Umbilical cord (tissue), 2 donors: ENCODE measurements at places on chromosomes 1 and 21. TPM values are rescaled to one million over a fixed set of nuclear protein-coding genes. Genes with fewer than 3 reads are reported as not detected.

- no peak for DNase-seq
These were observed 4.8 kb downstream of the GBP7 start for GRCh38 chr1:89171067-89171438.

DNA sequence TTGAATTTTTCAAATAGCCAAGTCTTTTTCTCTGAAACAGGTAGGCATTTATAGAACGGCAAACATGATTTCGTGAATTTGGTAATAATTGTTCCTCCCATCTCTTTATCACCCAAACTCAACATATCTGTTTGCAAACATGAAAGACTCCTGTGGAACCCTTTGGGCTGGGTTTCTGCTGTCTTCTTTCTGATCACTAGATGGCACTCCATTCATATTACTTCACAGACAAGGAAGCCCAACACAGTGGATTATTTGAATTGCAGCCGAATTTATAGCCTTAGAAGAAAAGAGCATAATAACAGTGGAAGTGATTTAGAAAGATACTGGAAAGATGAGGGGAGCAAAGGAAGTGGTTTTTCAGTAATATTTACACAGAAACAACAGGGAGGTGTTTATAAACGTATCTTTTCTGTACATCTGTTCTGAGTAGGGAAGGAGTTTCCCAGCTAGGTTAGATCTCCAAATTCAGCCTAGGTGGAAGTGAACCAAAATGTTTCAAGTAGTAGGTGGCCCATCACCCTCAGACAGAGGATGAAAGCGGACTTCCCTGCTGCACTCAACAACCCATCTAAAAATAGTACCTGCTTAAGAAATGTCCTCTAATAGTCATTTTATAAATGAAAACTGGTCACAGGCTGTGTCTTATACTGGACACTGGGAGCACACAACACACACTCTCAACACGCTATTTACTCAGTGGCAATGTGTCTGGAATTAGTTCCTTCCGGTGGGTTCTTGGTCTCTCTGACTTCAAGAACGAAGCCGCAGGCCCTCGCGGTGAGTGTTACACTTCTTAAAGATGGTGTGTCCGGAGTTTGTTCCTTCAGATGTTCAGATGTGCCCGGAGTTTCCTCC is 67.6 kb downstream of the MAP3K21 start:
- DNase-seq: peak; percentile 83

DNA sequence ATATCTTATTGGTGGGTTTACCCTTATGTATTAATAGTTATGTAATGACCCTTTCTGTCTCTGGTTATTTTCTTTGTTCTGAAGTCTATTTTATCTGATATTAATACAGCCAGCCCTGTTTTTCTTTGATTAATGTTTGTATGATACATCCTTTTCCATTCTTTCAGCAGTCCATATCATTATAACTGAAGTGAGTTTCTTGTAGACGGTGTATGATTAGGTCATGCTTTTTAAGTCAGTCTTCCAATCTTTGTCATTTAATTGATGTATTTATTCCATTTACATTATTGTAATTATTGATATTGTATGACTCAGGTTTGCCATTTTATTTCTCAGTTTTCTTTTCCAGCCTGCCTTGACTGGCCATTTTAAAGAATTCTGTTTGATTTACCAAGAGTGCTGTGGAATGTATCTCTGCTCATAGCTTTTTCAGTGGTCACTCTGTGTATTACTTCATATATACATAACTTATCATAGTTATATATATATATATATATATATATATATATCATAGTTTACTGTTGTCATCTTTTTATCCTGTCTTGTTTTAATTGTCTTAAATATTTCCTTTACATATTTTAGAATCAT is 10.5 kb downstream of the RAB4A start:
- no peak for DNase-seq

GRCh38 chr1:47395433-47395832 is 20.7 kb upstream of the FOXE3 start:
- no peak for DNase-seq

DNA sequence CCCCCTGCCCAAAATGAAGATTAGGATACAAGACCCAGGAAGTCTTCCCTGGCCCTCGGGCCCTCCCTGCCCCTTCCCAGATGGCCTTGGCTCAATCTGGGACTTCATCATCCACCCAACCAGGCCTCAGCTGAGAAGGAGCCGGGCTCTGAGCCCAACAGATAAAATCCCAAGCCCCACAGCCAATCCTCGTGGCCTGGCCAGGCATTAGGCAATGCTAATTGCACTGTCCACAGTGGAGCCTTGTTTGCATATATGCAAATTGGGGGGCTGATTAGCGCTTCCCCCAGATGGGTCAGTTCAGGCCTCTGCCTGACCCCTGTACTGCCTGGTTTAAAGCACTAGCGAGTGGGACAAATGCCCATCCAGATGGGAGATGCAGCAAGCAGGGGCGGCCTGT is 34.9 kb downstream of the IGSF21 start:
- DNase-seq: peak; percentile 39

DNA sequence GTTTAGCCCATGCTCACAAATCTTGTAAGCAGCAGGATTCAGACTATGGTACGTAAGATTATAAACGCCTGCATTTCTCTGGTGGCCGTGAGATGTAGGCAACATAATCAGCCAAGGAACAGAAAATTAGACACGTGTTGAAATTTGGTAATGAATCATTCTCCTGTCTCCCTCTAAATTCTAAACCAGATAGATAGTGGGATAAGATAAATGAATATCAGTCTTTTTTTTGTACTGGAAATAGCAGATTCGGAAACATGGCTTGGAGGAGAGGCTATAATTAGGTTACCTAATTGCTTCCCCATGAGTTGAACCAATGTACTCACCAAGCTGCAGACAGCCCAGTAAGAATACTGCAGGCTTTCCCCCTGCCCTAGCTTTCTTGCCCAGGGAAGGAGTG is 172.3 kb downstream of the TGFB2 start:
- DNase-seq: no peak

- peak; percentile 6 for DNase-seq
These were observed 151.5 kb downstream of the ST6GALNAC5 start for GRCh38 chr1:77018761-77019160.

DNA sequence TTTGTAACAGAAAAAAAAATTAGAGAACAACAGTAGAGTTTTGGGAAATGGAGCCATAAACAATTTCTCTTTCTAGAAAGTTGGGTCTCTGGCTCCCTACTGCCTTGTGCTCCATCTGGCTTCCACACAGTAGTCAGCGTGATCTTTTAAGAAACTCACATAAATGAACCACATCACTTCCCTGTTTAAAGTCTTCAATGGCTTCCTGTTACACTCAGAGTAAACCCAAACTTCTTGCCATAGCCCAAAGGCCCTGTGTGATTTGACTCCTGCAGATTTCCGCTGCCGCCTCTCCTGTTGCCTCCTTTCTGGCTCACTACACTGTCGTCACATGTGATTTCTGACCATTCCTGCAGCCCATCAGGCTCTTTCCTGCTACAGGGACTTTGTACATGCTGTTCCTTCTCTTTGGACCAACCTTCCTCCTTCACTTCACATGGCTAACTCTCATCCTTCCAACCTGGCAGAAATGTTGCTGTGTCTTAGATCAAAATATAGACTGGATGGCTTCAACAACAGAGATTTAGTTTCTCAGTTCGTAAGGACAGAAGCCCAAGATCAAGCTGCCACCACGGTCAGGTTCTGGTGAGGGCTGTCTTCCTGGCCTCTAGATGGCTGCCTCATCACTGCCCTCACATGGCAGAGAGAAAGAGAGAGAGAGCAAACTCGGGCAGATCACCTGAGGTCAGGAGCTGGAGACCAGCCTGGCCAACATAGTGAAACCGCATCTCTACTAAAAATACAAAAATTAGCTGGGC is 34.0 kb downstream of the OPRD1 start:
- no peak for DNase-seq

GRCh38 chr21:29267666-29268065 is 31.1 kb upstream of the BACH1 start:
- DNase-seq: no peak

DNA sequence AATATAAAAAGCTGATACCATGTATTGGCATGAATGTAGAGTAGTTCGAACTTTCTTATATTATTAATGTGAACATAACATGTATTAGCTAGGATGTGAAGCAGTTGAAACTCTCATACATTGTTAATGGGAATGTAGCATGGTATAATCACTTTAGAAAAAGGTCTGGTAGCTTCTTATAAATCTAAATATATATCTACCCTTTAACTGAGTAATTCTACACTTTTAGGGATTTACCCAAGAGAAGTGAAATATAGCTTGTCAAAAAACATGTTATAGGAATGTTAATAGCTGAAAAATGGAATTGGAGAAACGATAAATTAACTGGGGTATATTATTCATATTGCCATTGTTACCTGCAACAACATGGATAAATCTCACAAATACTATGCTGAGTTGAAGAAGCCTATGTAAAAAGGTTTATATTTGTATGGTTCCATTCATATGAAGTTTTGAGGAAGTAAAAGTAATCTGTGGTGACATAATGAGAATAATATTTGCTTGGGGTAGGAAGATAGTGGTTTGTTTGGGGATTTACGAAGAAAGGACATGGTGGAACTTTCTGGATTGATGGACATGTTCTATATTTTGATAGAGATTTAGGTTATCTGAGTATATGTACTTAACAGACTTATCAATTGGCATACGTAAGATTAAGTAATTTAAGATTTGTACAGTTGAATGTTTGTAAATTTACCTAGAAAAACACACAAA is 76.6 kb downstream of the MAST2 start:
- DNase-seq: no peak

DNA sequence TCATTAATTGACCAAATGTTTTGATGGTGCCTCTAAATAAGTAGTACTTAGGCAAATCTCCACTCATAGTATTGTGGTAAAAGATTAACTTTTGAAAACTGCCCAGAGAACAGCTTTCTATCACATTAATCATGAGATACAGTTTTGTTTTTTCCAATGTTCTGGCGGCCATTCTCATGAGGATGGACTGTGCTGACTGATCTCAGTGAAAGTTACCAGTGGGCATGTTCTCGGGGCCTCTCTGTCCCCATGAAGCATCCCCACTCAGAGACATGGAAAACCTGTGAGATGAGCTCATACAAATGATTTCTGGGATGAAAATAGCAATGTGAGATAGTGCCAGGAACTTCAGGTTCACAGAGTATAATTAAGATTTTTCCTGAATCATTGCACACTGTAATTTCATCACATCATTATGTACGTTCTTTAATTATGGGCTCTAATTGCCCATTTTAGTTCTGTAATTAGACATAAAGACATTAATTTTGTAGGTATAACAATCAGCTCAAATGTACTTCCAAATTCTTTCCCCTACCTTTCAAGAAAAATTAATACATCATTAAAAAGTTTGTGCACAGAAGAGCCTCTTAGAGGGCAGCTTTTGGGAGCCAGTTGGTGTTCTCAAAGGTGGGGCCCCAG is 40.5 kb downstream of the DDR2 start:
- DNase-seq: no peak

GRCh38 chr1:44353604-44354003 is 1.5 kb downstream of the ERI3 start:
- DNase-seq: no peak

DNA sequence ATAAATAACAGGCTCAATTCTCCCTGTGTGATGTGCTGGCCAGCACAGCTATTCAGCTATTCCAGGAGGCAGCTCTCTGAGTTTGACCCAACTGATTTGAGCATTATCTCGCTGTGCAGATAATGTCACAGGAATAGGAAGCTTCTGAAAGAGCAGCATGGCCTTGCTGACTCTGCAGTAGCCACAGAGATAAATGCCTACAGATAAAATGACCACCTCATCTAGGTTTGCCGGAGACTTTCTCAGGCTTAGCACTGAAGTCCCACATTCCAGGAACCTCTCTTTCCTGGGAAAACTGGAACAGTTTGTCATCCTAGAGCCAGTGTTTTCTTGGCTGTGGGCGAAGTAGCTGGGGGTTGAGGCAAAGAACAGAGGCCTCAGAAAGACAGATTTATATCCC is 98.9 kb downstream of the MRPL39 start:
- DNase-seq: no peak

GRCh38 chr1:159180516-159180915 is 9.1 kb downstream of the CADM3 start:
- DNase-seq: no peak

GRCh38 chr1:40495315-40495903 is 13.2 kb upstream of the EXO5 start:
- no peak for DNase-seq

DNA sequence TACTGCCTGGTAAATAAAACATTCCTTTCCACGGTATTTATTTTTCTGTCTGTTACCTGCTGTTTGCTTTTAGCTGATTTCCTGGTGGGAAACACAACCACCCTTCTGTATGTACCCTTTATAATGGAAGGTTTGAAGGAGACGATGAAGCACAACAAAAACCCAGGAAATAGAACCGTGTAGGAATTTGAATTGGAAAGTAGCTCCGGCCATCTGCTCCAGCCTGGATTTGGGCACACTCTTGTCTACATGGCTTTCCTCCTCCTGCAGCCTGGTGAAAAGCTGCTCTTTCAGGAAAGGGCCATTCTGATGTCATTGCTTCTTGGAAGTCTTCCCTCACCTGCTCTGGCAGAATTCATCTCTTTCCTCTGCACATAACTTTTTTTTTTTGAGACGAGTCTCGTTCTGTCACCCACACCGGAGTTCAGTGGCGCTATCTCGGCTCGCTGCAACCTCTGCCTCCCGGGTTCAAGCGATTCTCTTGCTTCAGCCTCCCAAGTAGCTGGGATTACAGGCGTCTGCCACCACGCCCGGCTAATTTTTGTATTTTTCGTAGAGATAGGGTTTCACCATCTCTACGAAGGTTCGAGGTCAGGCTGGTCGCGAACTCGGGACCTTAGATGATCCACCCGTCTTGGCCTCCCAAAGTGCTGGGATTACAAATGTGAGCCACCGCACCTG is 2.7 kb downstream of the AK4 start:
- no peak for DNase-seq

DNA sequence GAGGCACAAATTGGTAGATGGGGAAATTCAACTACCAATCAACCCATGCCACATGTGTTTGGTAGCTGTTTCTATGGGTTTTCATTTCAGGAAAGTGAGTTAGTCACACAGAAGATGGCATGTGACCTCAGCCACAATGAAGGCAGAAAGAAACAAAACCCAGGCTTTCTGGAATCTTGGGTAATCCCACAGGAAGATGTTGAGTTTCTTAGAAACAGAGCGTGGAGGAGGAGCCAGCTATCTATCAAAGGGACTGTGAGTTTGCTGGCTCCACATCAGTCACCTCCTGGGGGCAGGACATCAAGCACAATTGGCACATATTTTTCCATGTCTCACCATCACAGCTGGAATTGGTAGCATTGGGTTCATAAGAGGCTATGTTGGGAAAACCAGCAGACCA is 188.9 kb upstream of the PLXNA2 start:
- DNase-seq: no peak

GRCh38 chr1:99533909-99534637 is 111.8 kb upstream of the PALMD start:
- no peak for DNase-seq

Gene FCRL1
- total RNA-seq: 0.72 TPM

Gene POMGNT1
- total RNA-seq: 31.5 TPM

Gene PRKACB
- total RNA-seq: 38.8 TPM

Gene BATF3
- 44.8 TPM for total RNA-seq

Gene SYNJ1
- 2.9 TPM for total RNA-seq

Gene PPIH
- 10.4 TPM for total RNA-seq

Gene MYBPHL
- total RNA-seq: not detected

Gene C1QTNF12
- not detected for total RNA-seq

Gene NKAIN1
- not detected for total RNA-seq

Gene PDE9A
- total RNA-seq: 2.9 TPM

Gene CHIT1
- total RNA-seq: 1.4 TPM

Gene PBX1
- total RNA-seq: 119 TPM

Gene GUCA2A
- total RNA-seq: not detected

Gene LY9
- 11.6 TPM for total RNA-seq

Gene FCRLB
- total RNA-seq: not detected

Gene FMOD
- total RNA-seq: 227 TPM

Gene FALEC
- total RNA-seq: not detected

Gene MYOC
- total RNA-seq: not detected
